ENCODE measurements at places on chromosomes 13 and 19.

- DNase-seq: no peak
These were observed 1.1 kb downstream of the ATP13A1 start for GRCh38 chr19:19662344-19662743.

DNA sequence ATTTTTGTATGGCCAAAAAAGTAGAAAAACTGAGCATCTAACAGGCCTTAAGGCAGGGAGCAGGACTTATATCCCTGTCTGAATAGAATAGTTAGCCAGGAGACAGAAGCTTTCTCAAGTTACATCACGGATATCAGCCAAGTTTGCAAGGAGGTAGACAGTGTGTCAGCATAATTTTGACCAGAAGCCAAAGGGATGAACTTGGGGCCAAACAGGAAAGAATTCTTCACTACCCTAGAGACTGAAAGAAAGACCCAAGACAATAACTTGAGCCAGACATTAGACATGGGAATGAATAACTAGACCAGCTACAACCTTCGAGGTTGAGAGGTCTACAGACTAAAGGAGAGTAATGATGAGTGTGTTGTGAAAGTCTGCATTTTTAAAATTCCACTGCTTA, 48.1 kb upstream of the PCDH9 start:
- DNase-seq: no peak

- no peak for DNase-seq
These were observed 154.1 kb downstream of the ATP8A2 start for GRCh38 chr13:25525884-25526283.

DNA sequence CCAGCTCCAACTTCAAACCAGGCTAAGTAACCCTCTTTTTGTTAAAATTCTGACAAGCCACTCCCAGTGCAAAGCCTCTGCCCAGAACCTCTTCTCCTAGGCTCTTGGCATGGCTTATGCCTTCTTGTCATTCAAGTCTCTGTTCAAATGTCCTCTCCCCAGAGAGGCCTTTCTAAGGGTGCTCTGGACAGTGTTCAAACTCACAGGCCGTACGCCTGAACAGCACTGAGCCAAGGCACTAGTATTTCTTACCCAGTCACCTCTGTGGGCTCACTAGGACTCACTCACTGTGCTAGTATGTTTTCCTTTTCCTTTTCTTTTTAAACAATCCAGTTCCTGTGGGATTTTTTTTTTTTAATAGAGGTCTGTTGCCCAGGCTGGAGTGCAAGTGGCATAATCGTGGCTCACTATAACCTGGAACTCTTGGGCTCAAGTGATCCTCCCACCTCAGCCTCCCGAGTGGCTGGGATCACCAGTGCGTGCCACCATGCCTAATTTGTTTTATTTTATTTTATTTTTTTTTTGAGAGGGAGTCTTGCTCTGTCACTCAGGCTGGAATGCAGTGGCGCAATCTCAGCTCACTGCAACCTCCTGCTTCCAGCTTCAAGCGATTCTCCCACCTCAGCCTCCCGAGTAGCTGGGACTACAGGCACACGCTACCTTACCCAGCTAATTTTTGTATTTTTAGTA, 2.3 kb upstream of the ASF1B start:
- DNase-seq: no peak

GRCh38 chr19:10070730-10071446, 15.2 kb upstream of the SHFL start:
- DNase-seq: no peak

DNA sequence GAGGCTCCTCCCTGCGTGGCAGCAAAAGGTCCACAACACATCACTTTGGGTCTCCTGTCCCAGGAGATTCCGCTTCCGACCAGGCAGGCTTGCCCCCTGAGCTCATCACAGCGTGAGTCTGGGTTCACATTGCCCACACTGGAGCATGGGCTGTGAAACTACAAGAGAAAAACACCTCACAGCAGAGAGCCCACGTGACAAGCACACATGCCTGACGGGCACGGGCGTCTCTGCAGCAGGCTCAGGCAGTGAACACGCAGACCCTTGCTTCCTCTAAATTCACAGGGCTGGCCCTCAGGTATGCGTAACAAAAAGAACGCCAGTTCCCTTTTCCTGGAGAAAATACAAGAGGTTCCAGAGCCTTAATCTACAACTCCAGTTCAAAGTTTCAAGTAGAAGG, 41.9 kb downstream of the RASA3 start:
- no peak for DNase-seq

DNA sequence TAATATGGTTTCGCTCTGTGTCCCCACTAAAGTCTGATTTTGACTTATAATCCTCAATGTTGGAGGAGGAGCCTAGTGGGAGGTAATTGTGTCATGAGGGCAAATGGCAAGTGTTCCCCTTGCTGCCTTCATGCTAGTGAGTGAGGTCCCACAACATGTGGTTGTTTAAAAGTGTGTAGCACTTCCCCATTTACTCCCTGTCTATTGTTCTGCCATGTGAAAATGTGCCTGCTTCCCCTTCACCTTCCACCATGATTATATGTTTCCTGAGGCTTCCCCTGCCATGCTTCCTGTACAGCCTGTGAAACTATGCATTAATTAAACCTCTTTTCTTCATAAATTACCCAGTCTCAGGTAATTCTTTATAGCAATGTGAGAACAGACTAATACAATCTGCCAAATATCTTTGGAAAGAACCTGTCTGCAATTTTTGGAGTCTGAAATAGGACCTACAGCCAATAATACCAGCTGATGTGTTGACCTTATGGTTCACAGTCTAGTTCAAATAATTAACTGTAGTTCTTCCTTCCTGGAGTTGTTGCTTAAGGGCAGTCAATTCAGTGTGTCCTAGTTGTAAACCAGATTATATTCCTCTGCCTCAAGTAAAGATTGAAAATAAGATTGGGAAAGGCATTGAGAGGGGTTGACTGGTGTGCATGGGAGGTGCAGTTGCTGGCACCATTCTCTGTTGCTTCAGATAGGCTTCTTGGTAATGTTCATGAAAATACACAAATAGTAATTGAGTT, 1442.9 kb downstream of the SLITRK1 start:
- DNase-seq: no peak

DNA sequence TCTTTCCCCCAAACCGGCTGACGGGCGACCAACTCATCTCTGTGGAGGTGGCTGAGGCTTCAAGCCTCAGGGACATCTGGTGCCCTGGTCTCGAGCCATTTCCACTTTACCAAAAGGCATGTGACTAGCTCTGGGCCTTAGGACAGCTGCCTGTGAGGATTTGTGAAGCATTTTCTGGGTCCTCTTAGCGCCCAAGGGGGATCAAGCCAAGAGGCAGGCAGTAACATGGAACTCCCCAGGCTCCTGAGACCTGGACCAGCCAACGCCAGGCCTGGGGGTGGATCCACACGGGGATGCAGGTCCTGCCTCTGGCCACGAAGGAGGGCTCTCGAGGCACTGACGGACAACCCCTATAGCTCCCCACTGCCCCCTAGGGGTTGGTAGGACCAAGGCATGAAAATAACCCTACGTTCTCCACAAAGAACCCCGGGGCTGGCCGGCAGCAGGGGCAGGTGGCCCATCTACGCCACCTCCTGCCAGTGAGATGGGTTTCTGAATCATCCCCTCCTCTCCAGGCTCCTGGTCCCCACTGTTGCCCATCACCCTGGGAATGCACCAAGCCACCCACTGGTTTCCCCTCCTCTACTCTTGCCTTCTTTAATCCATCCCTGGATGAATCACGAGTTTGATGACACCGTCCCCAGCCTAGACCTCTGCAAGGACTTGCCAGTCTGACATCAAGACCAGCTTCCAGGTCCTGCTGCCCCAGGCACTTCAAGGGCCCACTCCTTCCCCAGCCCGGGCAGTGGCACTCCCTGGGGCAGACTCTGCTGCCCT, 7.0 kb upstream of the MYDGF start:
- no peak for DNase-seq

GRCh38 chr13:29457299-29457698, 138.2 kb downstream of the SLC7A1 start:
- DNase-seq: no peak

GRCh38 chr19:29815231-29815630, 3.4 kb downstream of the CCNE1 start:
- DNase-seq: no peak

DNA sequence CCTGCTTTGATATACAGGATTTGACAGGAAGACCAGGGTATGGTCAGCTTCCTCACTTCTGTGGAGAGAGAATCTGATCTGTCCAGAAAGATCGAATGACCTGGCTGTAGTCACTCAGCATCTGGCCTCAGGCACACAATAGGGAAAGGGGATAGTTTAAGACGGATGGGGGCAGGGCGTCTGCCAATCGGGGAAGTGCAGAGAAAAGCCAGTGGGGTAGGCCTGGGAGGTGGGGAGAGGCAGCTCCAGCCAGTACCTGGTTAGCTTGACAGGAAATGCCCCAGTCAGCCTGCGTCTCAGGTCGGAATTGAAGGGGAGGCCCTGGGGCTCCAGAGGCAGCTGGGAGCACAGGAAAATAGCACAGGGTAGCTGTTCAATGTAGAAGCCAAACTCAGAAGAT, 12.4 kb downstream of the ZNF444 start:
- no peak for DNase-seq

DNA sequence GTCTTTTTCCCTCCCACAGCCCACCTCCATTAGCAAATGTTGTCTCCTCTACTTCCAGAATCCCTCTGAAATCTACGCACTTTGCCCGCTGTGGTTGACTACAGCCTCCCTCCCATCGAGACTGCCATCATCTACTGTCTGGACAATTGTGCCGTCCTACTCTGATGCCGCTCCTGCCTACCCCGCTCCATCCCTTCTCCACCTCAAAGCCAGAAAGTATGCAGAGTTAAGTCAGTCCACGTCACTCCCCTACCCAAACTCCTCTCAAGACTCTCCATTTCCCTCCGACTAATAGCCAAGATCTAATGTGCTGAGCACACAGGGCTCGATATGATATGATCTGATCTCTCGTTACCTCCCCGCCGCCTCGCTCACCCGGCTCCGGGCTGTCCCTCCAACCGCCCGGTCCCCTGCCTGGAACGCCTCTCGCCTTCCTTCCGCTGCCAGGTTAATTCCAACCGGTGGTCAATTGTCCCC, 556 bp downstream of the CACTIN start:
- no peak for DNase-seq

DNA sequence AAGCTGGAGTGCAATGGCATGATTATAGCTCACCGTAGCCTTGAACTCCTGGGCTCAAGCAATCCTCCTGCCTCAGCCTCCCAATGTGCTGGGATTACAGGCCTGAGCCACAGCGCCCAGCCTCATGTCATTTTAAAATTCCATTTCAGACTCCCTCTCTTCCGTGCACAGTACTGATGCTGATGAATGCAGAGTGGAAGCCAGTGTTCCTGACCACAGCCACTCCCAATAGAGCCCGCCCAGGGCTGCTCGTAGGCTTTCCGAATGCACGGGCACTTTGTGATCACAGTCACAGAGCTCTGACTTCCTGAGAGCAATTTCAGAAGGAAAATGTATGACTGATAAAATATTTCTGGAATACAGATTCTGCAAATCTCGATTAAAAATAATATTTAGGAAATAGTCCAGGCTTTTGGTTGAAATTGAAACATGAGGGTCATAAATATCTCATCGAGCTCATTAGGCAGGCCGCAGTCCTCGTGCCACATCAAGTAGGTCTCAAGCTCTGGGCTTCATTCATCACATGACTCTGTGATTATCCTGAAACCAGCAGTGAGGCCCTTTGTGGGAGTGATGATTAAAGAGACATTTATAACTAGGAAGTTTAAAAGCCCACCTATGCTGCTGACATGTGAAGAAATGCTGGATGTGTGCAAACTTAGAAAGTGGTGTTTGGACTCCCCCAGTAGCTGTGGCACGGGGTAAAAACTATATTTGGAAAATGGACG, 38.9 kb upstream of the AMER2 start:
- no peak for DNase-seq

DNA sequence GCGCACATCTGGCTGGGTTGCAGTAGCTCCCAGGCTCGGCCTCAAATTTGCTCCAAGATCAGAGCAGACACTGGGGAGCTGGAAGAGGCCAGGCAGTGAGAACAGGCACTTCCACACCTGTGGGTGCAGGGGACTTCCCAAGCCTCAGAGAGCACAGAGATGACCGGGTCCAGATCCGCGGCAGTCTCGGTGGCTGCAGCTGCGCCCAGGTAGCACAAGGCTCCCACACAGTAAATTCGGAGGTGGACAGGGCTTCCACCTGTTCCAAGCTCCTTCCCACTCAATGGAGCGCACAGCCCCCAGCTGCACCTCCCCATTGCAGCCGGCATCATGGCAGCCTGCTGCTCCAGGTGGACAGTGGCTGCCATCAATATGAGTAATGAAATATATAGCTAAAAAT, 1417.4 kb upstream of the SLC10A2 start:
- DNase-seq: no peak

- DNase-seq: no peak
These were observed 108.3 kb downstream of the SLITRK1 start for GRCh38 chr13:83773961-83774360.

GRCh38 chr19:35058370-35058769, 16.8 kb downstream of the HPN start:
- DNase-seq: no peak

- DNase-seq: no peak
These were observed 4.6 kb downstream of the TLE2 start for GRCh38 chr19:3024509-3024869.

DNA sequence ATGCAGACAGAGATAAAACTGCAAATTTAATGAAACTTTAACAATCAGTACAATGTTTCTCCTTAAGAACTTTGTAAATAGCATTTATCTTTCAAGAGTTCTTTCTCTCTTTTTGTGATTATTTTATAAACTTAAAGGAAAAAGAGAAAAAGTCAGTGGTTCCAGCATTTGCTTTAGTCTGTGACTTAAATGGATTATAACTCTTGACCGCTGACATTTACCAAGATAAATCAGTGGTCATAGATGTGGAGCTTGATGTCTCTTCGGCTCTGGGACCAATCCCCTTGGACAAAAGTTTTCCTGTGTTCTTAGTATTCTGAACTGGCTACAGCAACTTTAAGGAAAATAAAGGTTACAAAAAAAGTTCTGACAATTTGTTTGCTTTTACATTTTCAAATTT, 162.6 kb downstream of the TM9SF2 start:
- no peak for DNase-seq
